ENCODE measurements at places on chromosomes 7 and 10. TPM values are rescaled to one million over a fixed set of nuclear protein-coding genes. Genes with fewer than 3 reads are reported as not detected.

PRF1 gene
- total RNA-seq: 2.6 TPM

METTL2B gene
- 40.9 TPM for total RNA-seq

PPRC1 gene
- total RNA-seq: 21.6 TPM

TFR2 gene
- 5.1 TPM for total RNA-seq

GRCh38 chr7:87152897-87153641, 816 bp downstream of the DMTF1 start:
- DNase-seq: peak; percentile 36

DNA sequence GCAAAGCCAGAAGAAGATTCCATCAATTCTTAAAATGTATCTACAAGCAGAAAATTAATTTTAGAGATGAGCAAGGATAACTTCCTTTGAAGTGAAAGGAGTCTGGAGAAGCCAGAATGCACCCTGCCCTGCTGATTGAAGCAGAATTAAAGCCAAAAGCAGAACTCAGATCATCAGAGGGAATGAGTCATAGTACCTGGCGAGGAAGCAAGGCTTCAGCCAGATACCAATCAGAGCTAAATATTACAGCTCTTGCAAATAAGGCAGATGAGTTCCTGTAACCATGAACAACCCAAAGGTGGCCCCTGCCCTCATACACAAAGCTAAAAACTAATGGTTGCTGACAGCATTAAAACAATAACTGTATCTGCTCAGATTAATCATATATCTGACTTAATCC, 10.4 kb downstream of the HTR7 start:
- no peak for DNase-seq

DNA sequence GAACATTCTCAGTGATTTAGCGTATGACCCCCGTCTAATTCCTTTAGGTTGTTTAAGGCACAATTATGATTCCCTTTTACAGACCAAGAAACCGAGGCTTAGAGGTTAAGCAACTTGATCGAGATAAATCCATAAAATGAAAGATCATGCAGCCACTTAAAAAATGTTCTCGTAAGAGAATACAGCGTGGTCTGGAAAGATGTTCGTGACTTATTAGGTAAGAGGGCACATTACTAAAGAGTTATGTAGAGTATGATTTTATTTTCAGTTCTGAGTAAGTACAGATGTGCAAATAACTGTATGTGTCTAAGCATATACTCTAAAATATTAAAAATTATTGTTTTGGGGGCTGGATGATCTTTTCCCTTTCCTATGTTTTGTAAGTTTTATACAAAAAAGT, 575.1 kb downstream of the PARD3 start:
- DNase-seq: no peak

DNA sequence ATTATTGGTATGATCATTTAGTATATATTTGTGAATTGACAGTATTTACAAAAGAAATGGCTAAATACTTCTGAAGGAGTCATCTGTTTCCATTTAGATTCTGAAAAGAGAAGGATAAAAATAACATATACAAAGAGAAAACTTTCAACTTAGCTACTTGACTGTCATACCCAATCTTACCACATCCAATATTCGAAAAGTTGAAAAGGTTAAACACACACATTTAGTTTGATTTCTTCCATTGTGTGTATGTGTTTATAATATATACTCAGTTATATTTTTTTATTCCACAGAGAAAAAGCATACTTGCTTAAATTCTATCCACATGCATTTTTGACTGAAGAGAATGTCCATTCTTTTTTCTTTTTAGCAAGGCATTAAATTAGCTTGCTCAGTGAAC, 470.7 kb downstream of the TFEC start:
- no peak for DNase-seq

- DNase-seq: no peak
Measured at GRCh38 chr7:90749774-90750173, 153.7 kb downstream of the CDK14 start.

DNA sequence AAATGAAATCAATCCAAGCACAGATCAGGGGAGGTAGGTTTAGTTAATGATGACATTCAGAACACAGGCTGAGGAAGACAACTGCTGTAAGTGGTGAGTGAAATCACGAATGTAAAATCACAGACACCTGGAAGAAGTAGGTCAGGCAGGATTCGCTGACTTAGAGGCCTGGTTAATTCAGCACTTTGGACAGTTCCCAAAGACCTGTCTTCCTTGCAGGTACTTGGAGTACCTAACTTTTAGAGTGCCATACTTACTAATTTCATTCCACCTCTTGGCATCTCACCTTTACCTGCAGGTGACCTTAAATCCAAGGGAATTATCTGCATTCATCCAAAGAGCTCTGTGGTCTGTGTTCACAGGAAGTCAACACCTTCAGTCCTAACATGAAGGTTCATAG, 822.3 kb downstream of the PHTF2 start:
- no peak for DNase-seq

- DNase-seq: peak; percentile 83
Measured at GRCh38 chr10:52313933-52314821, at the start of gene DKK1. Gene DKK1, plus strand, starts transcription at chr10:52314281. Its CDS starts 154 bp downstream, at chr10:52314435.

DNA sequence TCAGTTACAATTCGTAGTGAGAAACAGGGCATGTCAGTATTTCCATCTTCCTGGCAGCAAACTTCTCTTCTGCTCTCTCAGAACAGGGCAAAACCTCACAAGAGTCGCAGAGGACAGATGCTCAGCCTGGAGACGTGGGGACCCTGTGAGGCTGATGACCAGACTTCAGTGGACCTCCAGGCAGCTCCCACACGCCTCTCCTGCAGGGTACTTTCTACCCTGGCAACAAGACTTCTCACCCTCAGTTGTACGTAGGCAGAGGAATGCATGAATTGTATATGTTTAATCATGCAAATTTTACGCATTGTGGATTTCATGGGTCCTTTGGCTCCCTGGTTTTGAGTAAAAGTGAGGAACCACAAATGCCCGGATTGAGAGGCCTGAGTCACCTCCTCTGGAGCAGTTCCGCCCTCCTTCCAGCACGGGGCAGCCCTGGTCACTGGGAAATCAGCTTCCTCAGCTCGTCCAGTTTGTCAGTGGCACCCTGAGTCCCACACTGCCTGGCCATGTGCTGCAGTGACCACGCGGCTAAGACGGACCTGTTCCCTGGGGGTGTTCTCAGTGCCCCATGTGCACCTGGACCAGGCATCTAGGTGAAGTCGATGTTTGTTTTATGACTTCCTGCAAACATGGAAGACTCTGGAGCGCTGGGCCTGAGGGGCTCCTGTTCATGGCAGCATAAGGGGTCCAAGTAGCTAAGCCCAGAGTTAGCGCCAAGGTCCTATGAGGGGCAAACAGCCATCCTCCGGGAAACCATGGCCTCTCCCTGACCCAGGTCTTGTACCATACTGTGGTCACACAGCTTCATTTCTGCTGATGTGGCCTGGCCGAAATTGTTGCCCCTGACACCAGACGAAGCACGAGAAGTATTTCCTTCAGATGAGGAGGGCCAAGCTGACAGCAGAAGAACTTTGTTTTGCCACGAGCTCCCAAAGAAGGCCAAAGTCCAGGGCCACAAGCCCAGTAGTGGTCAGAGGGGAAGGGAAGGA, 165.1 kb downstream of the TNS3 start:
- no peak for DNase-seq

- no peak for DNase-seq
Measured at GRCh38 chr7:65796205-65796604, 76.7 kb upstream of the VKORC1L1 start.

DNA sequence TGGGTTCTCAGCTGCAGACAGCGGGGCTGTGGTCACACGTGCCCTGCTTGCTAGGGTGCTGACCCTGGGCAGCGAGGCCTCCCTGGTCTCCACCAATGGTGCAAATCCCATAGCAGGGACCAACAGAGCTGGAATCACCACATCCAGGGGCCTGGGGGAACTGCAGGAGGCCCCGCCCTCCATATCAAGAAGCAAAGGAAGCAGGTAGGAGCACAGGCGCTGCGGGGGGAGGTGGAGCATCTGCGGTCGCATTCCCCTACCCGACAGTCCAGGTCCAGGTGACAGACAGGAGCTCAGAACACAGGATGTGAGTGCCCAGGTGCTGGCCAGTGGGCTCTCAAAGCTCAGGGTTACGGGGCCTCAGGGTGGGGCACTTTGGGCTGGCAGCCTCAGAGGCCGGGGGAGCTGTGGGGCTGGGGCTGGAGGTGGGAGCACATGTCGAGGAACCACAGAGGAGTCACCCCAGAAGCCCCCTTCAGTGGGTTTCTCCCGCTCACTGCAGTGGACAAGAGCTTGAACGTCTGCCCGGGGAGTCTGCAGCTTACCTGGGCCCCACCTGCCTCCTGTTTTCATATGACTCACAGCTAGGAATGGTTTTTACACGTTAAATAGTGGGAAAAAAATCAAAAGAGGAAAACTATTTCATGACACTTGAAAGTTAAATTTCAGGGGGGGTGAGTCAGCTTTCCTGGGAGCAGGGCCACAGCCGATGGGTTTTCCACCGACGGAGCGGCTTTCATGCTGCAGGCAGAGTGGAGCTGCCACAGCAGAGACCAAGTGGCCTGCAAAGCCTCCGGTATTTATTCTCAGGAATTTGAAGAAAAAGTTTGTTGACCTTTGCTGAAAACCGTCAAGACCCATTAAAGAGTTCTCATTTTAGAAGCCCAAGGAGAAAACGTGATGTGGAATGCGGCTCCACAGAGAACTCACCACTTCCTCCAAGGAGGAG, 148.7 kb upstream of the PPP2R2D start:
- peak; percentile 19 for DNase-seq

- DNase-seq: peak; percentile 49
Measured at GRCh38 chr7:100745184-100745583, 11.8 kb downstream of the ZAN start.

DNA sequence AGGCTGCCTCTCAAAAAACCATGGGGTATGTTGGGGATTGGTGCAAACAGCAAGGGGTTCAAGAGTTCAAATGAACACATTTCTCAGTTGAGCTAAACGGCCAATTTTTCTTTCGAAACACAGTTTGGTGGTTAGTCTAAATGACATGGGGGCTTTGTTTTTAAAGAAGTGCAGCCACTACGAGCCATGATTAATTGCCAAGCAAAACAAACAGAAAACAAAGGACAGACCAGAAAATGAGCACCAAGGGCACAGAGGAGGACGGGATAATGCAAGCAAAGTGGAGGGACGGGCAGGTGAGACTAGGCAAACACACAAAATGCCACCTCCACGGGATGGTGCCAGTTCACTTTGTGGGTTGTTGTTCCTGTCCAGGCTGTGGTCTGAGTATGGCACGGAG, 64.5 kb upstream of the PDLIM1 start:
- no peak for DNase-seq

GRCh38 chr10:83354456-83354855, 784.9 kb upstream of the GHITM start:
- no peak for DNase-seq

DNA sequence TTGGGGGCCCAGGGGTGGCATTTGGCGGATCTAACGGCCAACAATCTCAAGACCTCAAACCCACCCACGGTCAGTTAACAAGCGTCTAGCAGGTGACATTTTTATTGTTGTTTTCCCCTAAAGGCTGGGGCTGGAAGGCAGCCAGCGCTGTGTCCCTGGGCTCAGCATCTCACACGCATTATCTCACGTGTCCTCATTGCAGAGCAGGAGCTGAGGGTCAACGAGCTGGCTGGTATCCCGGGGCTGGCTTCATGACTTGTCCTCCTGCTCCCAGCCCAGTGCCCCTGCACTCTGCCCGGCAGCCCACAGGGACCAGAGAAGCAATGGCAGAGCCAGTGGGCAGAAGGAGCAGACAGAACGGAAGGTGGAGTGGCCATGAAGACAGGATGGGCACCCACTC, 54.4 kb upstream of the TMEM273 start:
- DNase-seq: no peak

DNA sequence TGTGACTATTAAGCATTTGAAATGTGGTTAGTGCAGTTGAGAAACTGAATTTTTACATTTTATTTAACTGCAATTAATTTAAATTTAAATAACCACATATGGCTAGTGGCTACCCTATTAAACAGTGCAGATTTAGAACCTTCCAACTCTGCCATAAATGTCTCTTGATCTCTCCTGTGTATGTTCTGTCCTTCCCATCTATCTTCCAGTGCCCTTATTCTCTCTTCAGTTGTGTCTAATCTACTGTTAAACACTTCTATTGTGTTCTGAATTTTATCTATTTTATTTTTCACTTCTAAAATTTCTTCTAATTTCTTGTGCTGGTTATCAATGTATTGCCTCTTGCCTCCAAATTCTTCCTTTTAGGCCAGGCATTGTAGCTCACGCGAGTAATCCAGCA, 105.0 kb downstream of the CUL2 start:
- no peak for DNase-seq

DNA sequence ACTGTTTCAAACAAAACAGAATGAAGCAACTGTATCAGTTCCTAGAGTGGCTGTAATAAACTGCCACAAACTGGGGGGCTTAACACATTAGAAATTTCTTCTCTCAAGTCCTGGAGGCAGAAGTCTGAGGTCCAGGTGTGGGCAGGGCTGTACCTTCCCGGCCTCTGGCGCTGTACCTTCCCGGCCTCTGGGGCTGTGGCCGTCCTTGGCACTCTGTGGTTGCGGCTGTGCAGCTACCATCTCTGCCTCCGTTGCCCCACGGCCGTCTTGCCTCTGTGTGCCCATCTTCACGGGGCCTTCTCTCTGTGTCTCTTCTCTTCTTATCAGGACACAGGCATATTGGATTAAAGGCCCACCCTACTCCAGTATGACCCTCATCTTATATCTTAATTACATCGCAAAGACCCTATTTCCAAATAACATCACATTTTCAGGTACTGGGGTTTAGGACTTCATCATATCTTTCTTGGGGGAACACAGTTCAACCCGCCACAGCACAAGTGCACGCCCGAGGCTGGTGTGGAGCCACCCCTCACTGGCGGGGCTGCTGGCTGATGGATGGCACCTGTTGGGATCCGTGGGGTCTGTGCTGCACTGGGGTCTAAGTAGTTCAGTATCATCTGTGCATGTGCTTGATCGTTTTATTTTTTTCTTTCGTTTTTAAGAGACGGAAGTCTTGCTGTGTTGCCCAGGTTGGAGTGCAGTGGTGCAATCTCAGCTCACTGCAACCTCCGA, 123.2 kb downstream of the ACTR3B start:
- no peak for DNase-seq

DNA sequence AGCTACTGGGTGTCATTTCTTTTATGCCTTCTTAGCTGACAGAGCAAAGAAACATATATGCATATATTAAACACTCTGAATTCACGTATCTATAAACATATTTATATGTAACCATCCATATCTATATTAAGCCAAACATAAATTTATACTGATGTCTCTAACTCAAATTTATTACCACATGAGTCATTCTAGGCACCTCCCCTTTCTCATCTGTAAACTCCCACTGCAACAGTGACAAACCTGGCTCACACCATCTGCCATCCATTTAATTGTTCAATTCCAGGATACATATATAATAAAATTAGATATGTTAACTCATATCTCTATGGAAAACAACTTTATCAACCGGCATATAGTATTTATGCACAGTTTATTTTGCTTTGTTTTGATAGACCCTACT, 722.3 kb downstream of the SORCS1 start:
- DNase-seq: no peak

- DNase-seq: no peak
Measured at GRCh38 chr10:20091698-20092097, 275.5 kb downstream of the PLXDC2 start.

DNA sequence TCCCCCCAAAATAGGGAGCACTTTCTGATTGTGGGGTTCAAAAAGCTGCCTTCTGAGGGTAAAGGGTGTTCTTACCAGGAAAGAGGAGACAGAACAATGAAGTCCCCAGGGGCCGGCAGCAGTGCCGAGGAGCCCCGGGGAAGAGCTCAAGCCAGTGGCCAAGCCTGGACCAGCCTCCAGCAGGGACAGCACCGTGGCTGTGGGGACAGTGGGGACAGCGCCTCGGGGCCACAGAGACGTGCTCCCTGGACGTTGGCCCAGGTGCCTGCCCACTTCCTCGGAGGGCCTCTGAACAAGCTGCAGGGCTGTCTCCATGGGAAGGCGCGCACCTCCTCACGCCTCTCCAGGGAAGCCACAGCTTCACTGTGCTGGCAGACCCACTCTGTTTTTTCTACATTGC, 312.6 kb downstream of the PTPRN2 start:
- DNase-seq: no peak

All from glutamatergic neuron (in vitro differentiated cells).